ENCODE measurements at places on chromosomes 11 and 22.

DNA sequence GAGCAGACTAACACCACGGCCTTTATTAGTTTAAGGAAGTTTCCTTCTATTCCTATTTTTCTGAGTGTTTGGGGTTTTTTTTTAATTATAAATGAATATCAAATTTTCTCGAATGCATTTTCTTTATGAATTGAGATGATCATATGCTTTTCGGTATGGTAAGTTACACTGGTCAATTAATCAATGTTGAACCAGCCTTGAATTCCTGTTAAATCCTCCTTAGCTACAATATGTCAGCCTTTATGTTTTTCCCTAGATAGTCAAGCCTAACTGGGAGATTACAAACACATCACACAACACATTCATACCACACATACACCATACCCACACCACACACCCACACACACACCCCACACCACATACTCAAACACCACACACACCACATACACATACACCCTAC is 247.6 kb downstream of the BRD1 start:
- DNase-seq = no peak

- no peak for DNase-seq
These were observed 79.5 kb downstream of the HORMAD2 start for GRCh38 chr22:30159561-30160353.

GRCh38 chr22:42156598-42156997 is 26.0 kb upstream of the CYP2D6 start:
- DNase-seq = no peak

DNA sequence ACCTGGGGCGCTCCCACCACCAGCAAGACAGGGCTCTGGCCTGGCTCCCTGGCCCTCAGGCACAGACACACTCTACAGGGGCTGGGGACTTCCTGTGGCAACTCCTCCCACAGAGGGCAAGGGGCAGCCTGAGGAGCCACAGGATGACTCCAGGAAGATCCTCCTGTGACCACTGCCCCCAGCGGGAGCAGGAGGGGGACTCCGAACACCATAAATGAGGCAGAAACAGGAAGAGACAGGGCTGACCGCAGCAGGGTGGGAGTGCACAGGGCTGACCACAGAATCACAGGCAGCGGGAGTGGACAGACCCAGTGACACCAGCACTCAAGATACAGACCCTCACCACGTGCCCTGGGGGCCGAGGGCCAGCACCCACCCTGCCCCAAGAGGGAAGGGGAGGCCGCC is 10.8 kb downstream of the ARAP1 start:
- DNase-seq = no peak

- DNase-seq = no peak
These were observed 177.3 kb upstream of the C11orf58 start for GRCh38 chr11:16561150-16561549.

DNA sequence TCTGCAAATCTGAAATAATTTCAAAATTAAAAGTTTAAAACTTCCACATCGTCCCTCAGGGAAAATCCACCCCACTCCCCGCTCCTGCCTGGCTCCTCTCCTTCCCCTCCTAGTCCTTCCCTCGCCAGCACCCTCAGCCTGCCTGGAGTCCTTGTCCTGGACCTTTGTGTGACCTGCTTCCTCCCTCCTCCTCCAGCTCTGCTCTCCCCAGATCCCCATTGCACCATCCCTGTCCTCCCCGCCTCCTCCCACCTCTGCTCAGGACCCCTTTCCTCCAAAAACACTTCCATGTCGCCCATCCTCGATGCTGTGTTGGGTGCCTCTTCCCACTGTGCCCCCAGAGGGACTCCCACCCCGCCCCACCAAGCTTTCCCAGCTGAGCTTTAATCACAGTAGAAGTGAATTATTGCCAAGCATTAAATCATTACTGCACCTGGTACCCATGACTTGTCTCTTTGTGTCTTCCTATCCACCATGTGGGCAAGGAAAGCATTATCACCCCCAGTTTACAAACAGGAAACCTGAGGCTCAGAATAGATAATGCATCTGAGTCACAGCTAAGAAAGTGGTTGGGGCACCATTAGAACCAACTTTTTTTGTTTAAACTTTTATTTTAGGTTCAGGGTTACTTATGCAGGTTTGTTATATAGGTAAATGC is 2.4 kb upstream of the ZP1 start:
- no peak for DNase-seq

DNA sequence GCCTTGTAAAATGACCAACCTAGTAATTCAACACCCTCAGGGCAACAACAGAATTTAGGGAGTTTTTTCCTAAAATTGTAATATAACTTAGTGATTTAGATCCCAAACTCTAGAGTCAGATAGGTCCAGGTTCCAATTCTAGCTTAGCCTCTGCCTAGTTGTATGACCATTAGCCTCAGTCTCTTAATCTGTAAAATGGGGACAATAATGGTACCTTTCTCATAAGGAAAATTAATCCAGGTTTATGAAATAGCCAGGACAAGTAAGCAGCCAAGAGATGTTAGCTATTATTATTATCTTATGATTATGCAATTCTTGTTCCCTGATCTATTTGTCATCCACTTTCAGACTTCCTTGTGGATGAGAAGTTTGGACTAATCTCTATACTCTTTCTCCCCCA is 4.1 kb downstream of the TFIP11 start:
- DNase-seq = no peak

DNA sequence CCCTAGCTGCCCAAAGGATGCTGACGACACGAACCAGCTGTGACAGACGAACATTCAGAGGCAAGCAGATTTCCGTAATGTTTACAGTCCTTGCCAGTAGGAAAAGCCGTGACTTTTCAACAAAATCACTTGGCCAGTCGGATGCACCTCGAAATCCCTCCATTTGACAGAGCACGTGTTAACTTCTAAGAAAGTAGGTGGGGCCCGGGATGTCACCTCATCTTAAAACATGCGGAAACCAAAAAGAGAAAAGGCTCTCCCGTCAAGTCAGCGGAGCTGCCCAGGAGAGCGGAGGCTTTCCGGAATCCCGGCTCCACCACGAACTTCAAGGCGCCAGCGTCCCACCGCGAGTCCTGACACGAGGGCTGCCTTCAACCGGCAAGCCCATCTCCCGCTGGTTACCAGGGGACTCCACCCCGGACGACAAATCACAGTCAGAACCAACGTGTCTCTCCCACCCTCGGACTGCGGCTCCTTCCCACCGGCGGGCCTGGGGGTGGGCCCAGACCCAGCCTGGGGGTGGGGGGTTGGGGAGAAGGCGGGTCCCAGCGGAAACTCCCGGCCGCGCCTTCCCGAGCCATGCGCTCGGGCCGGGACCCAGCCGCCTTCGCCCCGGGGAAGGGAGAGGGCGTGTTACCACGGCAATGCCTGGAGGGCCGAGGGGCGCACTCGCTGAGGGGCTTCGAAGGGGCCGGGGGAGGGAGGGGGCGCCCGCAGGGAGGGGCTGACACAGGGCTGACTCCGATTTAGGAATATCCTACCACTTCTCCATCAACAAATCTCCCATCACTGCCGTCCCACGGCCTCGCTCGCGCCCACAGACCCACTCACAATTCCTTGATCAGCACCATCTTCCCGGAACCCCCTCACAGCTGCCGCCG is 475 bp downstream of the PITPNB start:
- peak; percentile 7 for DNase-seq

DNA sequence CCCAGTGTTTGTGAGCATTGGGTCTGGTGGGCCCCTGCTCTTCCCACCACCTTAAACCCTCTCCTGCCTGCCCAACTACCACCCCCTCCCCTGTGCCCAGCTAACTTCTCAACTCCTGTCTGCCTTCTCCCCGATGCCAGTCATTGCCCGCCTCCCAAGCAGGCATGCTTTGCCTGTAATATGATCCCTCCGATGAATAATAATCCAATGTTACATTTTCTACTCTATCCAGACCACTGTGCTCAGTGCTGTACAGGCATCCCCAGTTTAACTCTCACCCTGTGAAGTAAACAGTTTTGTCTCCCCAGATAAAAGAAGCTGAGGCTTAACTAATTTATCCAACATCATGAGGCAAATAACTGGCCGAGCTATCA is 35.5 kb upstream of the OLFML1 start:
- DNase-seq = no peak

- no peak for DNase-seq
These were observed 92.5 kb downstream of the CEP164 start for GRCh38 chr11:117420143-117420485.

- no peak for DNase-seq
These were observed 360.3 kb upstream of the SYN3 start for GRCh38 chr22:33418484-33418883.

DNA sequence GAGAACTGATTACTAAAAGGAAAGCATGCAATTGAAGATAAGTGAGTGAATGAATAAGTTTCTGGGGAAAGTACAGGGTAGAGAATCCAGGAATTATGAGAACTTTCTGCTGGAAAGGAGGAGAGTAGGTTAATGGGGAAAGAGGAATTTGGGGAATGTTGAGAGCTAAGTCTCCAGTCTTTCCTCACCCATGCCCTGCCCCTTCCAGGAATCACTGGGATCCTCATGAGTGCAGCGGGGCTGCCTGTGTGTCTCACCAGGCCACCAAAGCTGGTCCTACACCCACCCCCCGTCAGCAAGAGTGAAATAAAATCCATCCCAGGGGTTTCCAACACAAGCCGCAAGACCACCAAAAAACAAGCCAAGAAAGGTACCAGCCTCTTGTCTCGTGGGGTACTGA is 17.0 kb downstream of the DTX4 start:
- no peak for DNase-seq

- DNase-seq = no peak
These were observed at the start of gene B3GAT1 for GRCh38 chr11:134412203-134413042. B3GAT1 (minus strand) TSS chr11:134412242; CDS start chr11:134387659, 24,583 bp downstream.

GRCh38 chr11:63939397-63939891 is 642 bp downstream of the NAA40 start:
- DNase-seq = peak; percentile 44

- no peak for DNase-seq
These were observed 433.2 kb downstream of the GUCY1A2 start for GRCh38 chr11:106585061-106585460.

DNA sequence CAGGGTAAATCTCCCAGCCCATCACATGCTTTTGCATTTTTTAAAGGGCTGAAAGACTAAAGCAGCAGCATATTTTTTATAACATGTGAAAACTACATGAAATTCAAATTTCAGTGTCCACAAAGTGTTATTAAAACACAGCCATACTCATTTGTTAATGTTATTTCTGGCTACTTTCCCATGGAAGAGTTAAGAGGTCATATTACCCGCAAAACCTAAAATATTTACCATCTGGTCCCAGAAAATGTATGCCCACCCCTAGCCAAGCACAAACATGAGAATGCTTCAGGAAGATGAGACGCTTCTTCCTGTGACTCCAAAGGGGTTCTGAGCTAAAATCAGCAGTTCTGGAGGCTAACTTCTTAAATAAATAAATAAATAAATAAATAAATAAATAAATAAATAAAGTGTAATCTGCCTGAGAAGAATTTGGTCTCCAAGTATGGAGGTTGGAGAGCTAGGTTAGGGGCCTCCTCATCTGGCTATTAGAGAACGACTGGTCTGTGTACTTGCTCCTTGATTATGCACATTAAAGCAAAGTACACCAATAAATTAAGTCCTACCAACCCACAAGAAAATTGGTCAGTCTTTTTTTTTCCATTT is 9.7 kb downstream of the IMMP1L start:
- no peak for DNase-seq

DNA sequence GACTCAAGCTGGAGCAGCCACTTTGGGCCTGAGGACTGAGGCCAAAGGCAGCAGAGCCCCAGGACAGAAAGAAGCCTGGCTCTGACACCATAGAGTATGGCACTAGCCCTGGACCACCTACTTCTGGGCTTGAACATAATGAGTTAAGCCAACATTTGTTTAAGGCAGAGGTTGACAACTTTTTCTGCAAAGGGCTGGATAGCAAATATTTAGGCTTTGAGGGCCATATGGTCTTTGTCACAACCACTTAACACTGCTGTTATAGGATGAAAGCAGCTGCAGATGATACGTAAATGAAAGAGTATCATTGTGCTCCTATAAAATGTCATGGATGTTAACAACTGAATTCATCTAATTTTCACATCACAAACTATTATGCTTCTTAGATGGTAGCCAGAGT is 16.6 kb downstream of the OSBP start:
- no peak for DNase-seq

GRCh38 chr22:37443977-37444376 is 16.7 kb upstream of the ELFN2 start:
- DNase-seq = no peak

DNA sequence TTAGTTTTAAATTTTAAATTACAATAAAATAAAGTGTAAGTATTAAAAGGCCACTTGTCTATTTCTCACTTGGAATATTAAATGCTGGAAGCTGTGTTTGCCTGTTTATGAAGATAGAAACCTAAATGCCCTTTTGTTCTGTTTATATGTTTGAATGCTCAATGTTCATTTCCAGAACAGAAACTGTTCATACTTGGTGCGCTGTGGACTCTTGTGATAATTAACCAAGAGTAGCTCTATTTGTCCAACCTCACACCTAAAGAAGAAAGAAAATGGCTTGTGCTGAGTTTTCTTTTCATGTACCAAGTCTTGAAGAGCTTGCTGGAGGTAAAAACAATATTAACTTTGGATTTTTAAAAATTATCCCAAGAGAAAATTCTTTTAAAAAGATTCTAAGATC is 5.7 kb downstream of the C11orf54 start:
- DNase-seq = no peak

DNA sequence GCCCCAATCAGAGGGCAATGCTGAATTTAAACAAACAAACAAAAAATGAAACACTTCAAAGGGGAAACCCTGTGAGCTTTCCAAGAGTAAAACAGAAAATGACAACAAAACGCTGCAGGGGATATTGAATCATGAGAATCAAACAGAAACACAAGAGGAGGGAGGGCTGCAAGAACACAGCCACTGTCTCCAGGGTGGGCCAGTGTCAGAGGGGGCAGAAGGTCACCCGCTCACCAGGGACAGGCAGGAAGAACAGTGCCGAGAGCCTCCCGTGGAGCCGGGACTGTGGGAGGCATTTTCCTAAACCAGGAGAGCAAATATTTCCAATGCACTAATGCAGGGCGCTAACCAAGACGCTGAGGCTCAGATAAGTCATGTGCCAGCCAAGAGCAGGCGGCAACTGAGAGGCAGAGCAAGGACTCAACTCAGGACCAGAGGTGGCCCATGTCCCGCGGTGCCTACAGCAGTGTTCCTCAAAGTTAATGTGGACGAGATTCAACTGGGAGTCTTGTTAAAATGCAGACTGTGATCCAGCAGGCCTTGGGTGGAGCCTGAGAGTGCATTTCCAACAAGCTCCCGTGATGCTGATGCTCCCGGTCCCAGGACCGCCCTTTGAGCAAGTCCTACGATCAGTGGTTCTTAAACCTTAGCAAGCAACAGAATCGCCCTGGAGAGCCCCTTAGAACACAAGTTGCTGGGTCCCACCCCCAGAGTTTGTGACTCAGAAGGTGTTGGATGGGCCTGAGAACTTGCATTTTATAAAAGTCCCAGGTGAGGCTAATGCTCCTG is 197.2 kb downstream of the TENM4 start:
- DNase-seq = peak; percentile 59

- DNase-seq = no peak
These were observed 23.2 kb upstream of the MGAT3 start for GRCh38 chr22:39433476-39434242.

GRCh38 chr11:64371201-64371600 is 12.2 kb downstream of the RPS6KA4 start:
- no peak for DNase-seq

- no peak for DNase-seq
These were observed 82.6 kb downstream of the CACNA1I start for GRCh38 chr22:39652990-39653786.

GRCh38 chr11:36743039-36743438 is 145.0 kb upstream of the RAG2 start:
- DNase-seq = no peak
